Stimulated activated CD8-positive, alpha-beta memory T cell treated with anti-CD3 and anti-CD28 coated beads, Interleukin-4, amount 100 ng/mL, for 1 hour (primary cell): ENCODE measurements at places on chromosomes 3 and 15.

- no peak for DNase-seq
These were observed 42.6 kb upstream of the MRPS22 start for GRCh38 chr3:139301183-139301582.

GRCh38 chr15:70258369-70259027 is 160.8 kb upstream of the TLE3 start:
- DNase-seq: no peak

DNA sequence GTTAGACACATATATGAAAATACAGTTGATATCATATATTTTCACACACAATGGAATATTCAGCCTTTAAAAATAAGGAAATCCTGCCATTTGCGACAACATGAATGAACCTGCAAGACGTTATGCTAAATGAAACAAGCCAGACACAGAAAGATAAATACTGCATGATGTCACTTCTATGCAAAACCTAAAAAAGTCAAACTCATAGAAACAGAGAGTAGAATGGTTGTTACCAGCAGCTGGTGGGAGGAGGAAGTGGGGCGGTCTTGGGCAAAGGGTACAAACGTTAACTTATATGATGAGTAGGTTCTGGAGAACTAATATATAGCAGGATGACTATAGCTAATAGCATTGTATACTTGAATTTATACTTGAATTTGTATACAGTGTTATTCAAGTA is 213.2 kb upstream of the NR2F2 start:
- no peak for DNase-seq

- DNase-seq: no peak
These were observed 330.9 kb upstream of the C2CD4B start for GRCh38 chr15:62495670-62496614.

- DNase-seq: peak; percentile 63
These were observed 54.3 kb downstream of the OXNAD1 start for GRCh38 chr3:16319307-16319706.

GRCh38 chr3:134339331-134339730 is 34.9 kb downstream of the AMOTL2 start:
- no peak for DNase-seq

DNA sequence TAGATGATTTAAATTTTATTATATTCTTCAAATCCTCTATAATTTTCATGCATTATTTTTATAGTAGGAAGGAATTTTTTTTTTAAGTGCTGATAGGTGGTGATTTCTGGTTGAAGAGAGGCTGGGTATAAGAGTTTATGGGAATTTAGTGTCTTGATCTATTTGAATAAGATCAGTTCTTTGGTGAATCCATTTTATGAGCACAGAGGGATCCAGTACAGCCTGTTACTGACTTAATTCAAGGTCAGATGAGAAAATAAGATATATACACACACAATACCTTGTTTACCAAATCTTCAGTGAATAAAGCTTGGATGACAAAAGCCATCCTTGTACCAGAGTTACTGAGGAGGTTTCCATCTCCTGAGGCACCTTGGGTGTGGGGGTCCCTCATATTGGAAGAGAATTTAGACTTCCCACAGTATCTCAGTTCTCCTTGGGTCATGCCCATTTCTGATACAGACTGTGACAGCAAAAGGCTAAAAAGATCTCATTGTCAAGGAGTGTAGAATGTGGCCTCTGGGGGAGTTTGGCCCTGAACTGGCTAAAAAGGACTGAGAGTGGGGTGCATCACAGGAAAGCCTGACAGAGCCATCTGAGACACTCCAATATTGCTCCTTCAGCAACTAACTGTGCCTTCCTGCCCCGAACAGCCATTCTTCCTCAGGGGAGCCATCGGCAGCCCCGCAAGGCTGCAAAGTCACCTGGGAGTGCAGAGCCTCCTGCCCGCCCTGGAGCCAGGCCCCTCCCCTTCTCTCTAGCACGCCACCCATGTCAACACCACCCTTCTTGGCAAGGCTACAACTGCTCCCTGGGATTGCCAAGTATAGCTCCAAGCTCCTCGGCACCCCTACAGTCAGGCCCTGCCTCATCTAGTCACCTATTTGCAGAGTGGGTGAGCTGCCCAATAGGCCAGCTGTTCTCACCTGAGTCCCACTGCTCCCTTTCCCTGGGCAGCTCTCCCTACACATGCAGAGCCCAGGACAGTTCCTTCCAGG is 43.1 kb upstream of the HACD2 start:
- no peak for DNase-seq

- no peak for DNase-seq
These were observed 16.0 kb upstream of the BCL2L10 start for GRCh38 chr15:52128568-52128967.

- DNase-seq: no peak
These were observed 97.0 kb upstream of the NMNAT3 start for GRCh38 chr3:139774560-139775302.

- no peak for DNase-seq
These were observed 468.6 kb upstream of the CFAP20DC start for GRCh38 chr3:59518283-59519055.

DNA sequence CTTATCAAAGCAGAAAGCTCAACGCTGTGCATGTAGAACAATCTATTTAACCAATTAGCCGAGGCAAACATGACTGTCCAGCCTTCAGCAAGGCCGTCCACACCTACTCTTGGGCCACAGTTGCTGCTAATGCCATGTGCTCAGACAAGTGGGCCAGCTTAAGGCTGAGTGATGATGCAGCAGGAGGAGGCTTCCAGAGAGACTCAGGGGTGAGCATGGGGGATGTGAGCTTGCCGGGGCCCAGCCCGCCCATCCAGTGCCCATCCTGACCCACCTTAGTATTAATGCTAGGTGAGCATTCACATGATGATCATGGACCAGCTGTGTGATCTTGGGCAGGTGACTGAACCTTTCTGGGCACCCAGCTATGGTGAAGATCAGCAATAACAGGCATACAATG is 150.1 kb downstream of the TPRA1 start:
- no peak for DNase-seq

- no peak for DNase-seq
These were observed 57.8 kb downstream of the CDC25A start for GRCh38 chr3:48130321-48130904.

DNA sequence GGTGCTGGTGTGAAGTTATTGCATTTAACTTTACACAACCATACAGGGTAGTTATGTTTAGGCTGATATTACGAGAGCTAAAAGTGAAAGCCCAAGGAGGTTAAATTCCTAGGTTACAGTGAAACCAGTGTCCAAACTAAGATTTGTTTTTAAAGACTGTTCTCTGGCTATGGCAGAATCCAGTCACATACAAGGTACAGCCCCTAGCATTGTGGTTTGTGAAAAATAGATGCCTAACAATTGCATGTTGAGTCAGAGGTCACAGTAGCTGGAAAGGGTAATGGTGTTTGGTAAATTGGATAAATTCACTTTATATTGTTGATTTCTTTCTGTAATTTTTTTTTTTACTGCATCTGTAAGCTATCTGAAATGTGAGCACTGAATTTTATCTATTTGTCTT is 614.6 kb upstream of the TBL1XR1 start:
- DNase-seq: no peak

DNA sequence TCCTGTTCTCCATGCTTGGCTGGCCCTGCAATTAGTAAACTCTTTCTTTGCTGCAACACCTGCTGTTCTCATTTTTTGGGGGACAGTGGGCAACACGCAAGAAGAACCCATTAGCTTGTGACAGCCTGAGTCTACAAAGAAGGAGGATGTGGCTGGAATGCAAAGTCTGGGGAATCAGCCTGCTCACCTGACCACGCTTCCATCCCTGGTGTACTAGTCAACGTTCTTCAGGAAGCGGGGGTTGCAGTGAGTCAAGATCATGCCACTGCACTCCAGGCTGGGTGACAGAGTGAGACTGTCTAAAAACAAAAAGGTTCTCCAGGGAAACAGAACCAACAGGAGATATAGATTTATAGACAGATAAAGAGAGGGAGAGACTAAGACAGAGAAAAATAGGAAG is 27.7 kb upstream of the KBTBD12 start:
- DNase-seq: no peak

DNA sequence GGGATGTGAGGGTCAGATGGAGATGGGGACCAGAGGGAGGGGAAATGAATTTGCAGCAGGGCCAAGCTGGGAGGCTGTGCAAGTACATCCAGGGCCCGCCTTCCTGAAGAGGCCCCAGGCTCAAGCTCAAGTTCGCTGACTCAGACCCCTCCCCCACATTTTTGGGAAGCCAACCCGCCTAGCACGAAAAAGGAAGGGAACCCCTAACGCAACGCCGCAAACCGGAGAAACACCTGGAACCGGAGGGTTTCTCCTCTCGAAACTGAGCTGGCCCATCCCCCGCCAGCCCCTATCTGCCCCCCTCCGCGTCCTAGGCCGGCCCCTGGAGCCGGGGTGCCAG is 624 bp downstream of the AP3B2 start:
- DNase-seq: no peak

GRCh38 chr15:75542386-75542797 is 36.7 kb downstream of the PTPN9 start:
- DNase-seq: no peak

- DNase-seq: no peak
These were observed 89.4 kb downstream of the PLXNA1 start for GRCh38 chr3:127072221-127072771.

DNA sequence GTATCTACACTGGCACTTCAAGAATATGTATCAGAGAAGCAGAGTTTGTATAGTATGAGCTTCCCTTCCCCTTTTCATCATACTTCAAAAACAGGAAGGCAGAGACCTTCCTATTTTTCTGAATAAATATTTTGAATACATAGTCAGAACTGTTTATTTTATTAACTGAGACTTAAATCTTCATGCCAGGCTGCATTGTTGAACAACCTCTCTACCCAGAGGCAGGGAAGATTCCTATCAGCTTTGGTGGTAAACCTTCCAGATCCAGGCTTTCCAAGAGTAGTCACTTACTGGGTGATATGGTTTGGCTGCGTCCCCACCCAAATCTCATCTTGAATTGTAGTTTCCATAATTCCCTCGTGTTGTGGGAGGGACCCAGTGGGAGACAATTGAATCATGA is 217.4 kb upstream of the ATP11B start:
- DNase-seq: no peak

DNA sequence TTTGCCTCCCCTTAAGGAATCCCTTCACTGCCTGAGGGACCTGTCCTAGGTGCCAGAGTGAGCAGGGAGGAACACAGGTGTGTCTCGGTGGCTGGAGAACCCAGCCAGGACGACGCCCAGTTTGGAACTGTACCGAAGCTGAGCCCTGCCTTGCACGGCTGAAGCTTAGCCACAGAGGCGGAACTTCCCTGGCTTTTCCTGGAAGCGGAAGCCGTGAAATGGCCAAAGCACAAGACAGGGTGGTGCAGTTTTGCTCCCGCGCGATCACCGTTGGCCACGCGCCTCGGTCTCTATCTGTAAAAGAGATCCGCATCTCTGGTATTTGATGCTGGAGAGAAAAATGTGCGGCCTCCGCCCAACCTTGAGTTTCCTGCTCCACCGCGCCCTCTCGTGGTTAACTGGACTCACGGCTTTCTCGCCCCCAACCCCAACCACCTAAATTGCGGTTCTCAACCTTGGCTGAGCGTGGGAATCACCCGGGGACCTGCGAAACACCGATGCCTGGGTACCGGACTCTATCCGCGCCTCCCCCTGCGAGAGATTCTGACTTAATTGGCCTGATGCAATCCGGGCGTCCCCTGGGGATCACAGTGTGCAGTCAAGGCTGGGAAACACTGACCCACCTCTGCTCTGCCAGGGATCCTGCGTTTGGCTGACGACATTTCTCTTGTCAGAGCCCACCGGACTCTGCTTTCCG is 70.7 kb upstream of the ABHD2 start:
- peak; percentile 71 for DNase-seq

DNA sequence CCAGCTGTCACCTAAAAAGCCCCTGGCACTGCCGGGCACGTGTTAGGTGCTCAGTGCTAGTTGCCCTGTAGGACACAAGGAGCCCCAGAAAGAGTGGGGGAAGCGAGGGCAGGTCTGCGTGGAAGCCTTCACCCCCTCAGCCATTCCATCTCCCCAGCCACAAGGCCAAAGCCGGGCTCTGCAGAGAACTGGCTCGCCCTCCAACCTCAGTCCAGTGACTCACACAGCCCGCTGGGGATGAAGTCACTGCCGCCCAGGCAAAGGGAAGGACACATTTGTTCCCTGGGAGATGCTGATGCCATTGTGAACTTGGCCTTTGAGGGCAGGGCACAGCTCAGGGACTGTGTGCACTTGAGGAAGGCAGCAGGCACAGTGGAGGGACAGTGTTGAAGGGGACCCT is 48.1 kb downstream of the IQSEC1 start:
- DNase-seq: no peak

DNA sequence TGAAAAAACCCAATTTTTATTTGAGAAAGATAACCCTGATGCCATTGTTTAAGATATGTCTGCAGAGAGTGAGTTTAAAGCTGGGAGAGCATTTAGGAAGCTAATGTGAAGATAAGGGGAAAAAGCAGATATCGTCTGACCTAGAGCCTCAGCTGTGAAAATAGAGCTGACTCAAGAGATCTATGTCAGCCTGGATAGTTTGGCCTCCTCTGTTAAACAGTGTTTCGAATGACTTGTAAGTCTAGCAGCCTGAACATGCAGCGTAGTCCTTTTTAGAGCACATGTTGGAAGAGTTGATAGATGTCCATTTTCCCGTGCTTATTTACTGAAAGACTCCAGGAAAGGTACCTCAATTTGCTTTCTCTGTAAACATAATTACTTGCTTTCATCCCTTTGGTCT is 48.1 kb downstream of the ALCAM start:
- no peak for DNase-seq
